ENCODE measurements at places on chromosomes 11 and 22.

- DNase-seq = no peak
Observed at GRCh38 chr11:79055856-79056631, 384.8 kb downstream of the TENM4 start.

DNA sequence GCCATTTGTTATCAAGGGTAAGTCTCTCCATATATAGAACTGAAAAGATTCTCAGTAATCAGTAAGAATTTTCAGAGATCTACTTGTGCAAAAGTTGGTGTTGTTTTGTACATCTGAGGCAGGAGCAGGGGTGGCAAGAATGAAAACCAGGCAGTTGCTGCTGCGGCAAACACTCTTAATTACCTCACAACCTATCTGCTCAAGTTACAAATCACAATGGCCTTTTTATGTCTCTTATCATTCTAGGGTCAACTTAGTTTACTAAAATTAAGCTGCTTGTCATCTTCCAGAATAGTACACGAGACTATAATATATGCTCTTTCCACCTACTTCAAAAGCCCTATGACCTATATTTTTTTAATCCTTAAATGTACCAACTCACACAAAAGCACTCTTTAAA, 14.3 kb upstream of the FSHB start:
- no peak for DNase-seq

- no peak for DNase-seq
Observed at GRCh38 chr11:40467771-40468170, 991.7 kb downstream of the LRRC4C start.

DNA sequence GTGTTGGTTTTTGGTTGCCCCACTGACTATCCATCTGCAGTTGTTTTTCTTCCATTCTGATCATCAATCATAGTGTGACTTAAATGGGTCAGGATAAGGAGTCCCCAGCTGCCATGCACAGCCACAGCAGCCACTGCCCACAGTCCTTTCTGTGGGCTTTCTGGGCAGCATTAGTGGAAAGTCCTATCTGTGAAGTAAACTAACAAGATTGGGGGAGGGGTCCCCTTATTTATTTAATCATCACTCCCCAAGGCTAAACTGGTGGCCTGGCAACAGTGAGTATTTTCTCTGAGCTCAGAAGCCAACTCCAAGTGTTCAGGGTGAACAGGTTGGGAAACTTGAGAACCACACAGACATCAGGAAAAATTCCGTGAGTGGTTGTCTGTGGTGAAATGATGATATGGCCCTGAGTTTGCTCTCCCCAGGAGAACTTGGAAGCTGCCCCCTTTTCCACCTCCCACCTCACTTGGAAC, 145.0 kb downstream of the CCDC34 start:
- DNase-seq = no peak

DNA sequence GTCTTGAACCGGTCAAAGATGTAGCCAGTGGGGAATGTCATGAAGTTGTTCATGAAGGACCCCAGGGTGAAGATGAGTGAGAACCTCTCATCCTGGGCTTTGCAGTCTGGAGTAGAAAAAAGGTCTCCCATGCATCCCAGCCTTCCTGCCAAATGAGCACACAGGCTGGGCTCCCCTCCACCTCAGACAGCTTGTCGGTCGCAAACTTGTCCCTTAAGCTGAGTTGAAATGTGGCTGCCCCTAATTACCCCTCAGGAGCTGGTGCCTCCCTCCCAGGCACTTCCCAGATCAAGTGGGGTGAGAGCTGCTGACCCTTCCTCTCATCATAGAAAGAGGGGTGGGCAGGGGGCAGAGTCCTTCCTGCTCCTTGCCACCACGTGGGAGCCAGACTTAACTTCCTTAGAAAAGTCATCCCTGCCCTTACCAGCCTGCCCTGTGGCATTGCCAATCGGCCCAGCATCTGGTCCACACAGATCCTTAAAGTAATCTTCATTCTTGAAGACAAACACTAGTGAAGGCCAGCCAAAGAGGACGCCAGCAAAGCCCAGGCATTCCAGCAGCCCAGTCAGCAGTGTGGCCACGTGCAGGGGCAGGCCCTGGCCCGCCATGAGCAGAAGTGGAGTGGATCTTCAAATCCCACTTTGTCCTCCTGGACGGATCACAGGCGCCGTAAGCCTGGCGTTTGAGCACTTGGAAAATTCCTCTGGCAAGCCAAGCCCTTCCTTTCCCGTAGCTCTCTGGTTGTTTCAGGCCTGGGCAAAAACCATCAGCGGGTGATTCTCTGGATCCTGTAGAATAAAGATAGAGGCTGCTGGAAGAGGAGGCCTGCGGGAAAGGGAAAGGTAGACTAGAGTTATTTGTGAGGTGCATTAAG, 1.1 kb downstream of the SLC43A3 start:
- DNase-seq = no peak

GRCh38 chr11:131109790-131110189, 193.5 kb upstream of the SNX19 start:
- DNase-seq = no peak

GRCh38 chr11:46649180-46649738, 31.9 kb downstream of the ATG13 start:
- DNase-seq = no peak

DNA sequence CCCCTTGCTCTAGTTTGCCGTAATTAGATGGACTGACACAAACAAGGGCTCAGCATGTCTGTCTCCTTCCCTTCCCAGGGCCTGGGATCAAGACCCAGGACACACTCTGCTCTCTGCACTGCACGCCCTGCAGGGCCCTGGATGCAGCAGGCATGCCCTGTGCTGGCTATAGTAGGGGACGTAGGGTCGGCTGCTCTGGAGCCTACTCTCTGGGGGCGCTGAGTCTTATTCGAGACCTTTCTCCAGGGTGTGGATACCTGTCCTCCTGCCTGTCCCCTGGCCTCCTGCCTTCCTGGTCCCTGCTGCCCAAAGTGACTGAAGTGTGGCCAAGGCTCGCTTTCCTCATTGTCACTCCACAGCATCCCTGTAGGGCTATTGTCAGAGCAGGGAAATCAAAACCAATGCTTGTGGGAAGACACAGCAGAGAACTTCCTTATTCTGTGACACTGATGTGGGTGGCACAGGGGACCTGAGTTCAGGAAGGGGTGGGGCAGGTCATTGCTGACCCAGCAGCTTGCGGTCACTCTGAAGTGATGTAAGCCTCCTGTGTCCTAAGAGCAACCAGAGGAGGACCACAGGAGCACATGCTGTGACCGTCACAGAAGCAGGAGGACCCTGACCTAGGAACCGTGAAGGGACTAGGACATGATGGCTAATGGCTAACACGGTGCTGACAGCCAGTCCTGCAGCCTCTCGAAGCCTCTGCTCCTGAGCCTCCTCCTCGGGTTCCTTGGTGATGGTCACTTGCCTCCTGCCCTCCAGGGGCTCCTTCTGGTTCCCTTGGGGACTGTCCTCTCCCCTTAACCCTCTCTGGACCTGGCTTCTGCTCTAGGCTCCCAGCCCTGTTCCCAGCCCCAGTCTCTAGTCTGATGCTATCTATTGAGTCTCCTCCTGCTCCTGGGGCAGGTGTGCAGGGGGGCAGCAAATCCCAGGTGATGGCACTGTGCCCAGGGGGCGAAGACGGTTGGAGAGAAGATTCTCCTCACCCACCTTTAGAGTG, 10.3 kb downstream of the APOBEC3A start:
- DNase-seq = no peak

DNA sequence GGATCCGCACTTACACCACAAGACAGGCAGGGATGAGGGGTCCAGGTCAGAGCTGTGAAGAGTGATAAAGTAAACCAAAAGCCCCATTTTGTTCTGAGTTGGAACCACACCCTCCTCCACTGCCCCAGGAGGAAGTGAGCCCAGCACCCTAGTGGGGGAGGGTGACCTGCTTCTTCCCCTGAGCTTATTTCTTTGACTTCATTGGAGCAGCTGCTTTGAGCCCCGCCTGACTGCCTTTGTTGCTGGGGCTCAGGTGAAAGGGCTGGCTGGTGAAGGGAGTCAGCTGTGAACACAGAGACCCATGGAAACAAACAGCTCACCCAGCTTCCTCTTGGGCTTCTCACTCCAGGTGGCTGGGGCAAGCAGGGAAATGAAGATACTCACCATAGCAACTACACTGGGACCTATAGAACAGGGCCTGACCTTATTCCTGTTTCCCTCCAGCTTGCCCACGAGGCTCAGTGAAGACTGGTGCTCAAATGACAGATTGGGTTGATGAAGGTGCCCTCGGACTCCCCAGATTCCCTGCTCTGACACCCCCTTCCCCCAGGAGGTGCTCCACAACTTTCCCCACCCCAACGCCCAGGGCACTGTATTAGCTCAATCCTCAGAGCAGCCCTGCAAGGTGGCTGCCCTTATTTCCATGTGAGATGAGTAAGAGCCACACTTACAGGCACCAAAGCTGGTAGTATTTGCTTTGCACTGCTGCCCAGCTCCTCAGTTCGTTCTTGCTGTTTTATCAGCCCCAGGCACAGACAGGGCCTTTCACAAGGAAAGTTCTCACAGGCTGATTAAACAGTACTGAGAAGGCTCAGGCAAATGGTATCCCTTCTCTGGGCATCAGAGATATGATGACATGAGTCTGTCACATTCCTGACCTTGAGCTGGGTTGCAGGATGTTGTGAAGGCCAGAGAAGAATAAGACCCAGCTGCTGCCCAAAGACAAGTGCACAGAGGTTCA, 2.4 kb downstream of the UCP2 start:
- no peak for DNase-seq

- DNase-seq = no peak
Observed at GRCh38 chr11:26583550-26583949, 11.5 kb upstream of the MUC15 start.

DNA sequence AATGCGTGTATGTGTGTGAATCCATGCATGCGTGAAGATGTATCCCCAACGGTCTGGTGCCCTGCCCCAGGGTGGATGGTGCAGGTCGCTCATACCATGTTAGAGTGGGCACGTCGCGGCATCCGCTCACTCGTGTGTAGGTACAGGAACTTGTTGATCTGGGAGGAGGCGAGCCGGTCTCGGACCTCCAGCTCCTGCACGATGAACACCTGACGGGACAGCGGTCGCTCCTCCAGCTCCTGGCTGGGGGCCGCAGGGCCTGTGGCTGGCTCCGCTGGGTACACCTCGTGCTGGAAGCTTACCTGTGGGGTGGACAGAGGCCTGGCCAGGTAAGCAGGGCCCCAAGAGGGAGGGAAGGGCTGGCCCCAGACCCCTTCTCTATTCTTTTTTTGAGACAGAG, 18.5 kb downstream of the ATG2A start:
- DNase-seq = no peak

GRCh38 chr11:12249590-12250260, 127.6 kb upstream of the PARVA start:
- no peak for DNase-seq

DNA sequence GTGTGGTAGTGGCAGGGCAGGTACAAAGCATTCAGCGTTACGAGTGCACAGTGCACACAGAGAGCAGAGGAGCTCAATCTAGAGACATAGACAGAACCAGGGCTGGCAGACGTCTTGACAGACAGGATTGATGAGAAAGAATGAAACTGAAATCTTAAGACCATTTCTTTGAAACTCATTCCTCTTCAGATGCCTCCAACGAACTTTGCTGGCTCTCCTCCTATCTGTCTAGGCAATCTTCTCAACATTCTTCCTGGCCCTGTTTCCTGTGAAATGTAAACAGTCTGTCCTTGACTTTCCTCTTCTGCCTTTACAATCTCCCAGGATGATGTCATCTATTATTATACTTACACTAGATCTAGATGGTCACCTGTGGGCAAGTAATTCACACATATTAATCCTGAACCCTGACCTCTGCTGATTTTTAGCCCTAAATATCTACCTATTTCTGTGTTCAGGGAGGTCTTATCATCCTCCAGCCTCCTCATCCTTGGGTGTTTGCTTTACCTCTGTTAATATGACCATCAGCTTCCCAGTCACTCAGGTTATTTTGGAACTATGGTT, 119.5 kb downstream of the ENTHD1 start:
- DNase-seq = no peak

Data from stimulated activated CD8-positive, alpha-beta memory T cell treated with anti-CD3 and anti-CD28 coated beads, Interleukin-15, amount 100 ng/mL, for 24 hours (primary cell).